Cardiac septum (tissue), 1 donor: ENCODE measurements at places on chromosomes 2 and 18. TPM values are rescaled to one million over a fixed set of nuclear protein-coding genes. Genes with fewer than 3 reads are reported as not detected.

IFT172 gene
- 18.7 TPM for total RNA-seq

TNP1 gene
- not detected for total RNA-seq

PDCD1 gene
- 2.0 TPM for total RNA-seq

C2orf92 gene
- total RNA-seq: 4.6 TPM

IL36A gene
- total RNA-seq: not detected

LRPPRC gene
- 70.3 TPM for total RNA-seq

FEV gene
- not detected for total RNA-seq

TEKT4 gene
- 0.32 TPM for total RNA-seq

SRD5A2 gene
- total RNA-seq: not detected

LRP2 gene
- 0.30 TPM for total RNA-seq

CHST9 gene
- not detected for total RNA-seq

RAB10 gene
- total RNA-seq: 79.4 TPM

STARD6 gene
- not detected for total RNA-seq

LYPD6 gene
- 0.16 TPM for total RNA-seq

B4GALT6 gene
- total RNA-seq: 5.3 TPM

LAPTM4A gene
- 134 TPM for total RNA-seq

EPC2 gene
- 27.5 TPM for total RNA-seq

SERPINB4 gene
- not detected for total RNA-seq

CTAGE1 gene
- total RNA-seq: 0.13 TPM

FARSB gene
- 17.8 TPM for total RNA-seq

DSG1 gene
- total RNA-seq: 0.89 TPM

LINC00305 gene
- not detected for total RNA-seq

SLC4A3 gene
- total RNA-seq: 396 TPM

MAPK4 gene
- 38.2 TPM for total RNA-seq

DRC1 gene
- total RNA-seq: 0.13 TPM

TCF7L1 gene
- 6.0 TPM for total RNA-seq

KCNG2 gene
- 0.32 TPM for total RNA-seq

STPG4 gene
- not detected for total RNA-seq

PTGR3 gene
- total RNA-seq: 33.7 TPM

DIPK1C gene
- 5.9 TPM for total RNA-seq

DNAJC27 gene
- total RNA-seq: 11.2 TPM

HOXD3 gene
- 1.0 TPM for total RNA-seq

RND3 gene
- 46.9 TPM for total RNA-seq

FKBP7 gene
- total RNA-seq: 6.5 TPM

TSPYL6 gene
- 0.11 TPM for total RNA-seq

SCN7A gene
- total RNA-seq: 13.0 TPM

FOXD4L1 gene
- not detected for total RNA-seq

RIT2 gene
- total RNA-seq: not detected

SP140 gene
- total RNA-seq: 0.57 TPM

OTOS gene
- not detected for total RNA-seq

MLPH gene
- 15.7 TPM for total RNA-seq

CPLX4 gene
- total RNA-seq: not detected

SIX3 gene
- not detected for total RNA-seq

DSC3 gene
- 0.65 TPM for total RNA-seq

ARHGEF4 gene
- 3.9 TPM for total RNA-seq

CFAP65 gene
- total RNA-seq: not detected

TACR1 gene
- not detected for total RNA-seq

CENPA gene
- total RNA-seq: not detected

LYG2 gene
- total RNA-seq: not detected

EMILIN2 gene
- total RNA-seq: 11.1 TPM

SPHKAP gene
- total RNA-seq: 61.2 TPM

ST8SIA5 gene
- 23.3 TPM for total RNA-seq

STAT1 gene
- 53.2 TPM for total RNA-seq

EGR4 gene
- not detected for total RNA-seq

KLHL14 gene
- 0.11 TPM for total RNA-seq

ANKRD44 gene
- total RNA-seq: 6.4 TPM

SDC1 gene
- total RNA-seq: 0.32 TPM

SPATS2L gene
- 144 TPM for total RNA-seq
